ENCODE measurements at places on chromosomes 7 and 10.

DNA sequence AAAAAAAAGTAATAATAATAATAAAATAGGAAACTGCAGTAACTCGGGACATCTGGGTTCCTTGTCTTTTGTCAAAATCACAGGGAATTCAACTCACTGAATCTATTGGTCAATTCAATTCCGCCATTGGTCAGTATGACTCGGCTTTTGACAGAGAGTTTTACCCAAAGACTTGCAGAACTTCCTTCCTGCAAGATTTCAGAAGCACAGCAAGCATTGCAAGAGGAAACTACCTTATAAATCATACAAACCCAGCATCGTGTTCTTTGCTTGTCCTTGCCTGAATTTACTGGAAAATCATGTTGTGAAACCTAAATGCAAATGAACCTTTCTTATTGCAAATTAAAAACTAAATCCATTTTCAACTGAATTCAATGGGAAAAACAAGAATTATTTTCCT is 15.5 kb downstream of the KLF6 start:
- no peak for DNase-seq

- DNase-seq, result no peak
These were observed 745 bp upstream of the ORAI2 start for GRCh38 chr7:102432442-102433218.

DNA sequence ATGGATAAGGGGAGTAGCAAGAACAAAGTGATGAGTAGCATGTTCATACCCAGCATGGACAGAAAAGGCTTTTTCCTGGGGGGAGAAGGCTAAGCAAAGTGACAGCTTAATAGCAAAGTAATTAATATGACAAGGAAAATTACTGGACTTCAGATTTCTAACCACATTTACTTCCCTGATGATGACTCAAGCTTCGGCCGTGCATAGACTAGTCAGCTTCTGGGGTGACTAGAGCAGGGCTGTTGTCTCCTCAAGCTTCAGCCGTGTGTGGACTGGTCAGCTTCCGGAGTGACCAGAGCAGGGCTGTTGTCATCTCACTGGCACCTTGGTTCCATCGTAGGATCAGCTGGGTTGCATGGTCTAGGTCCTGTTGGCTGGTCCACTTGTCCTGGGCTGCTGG is 2.1 kb upstream of the ZNF117 start:
- no peak for DNase-seq

- no peak for DNase-seq
These were observed 116.5 kb downstream of the ANKRD61 start for GRCh38 chr7:6147627-6148026.

DNA sequence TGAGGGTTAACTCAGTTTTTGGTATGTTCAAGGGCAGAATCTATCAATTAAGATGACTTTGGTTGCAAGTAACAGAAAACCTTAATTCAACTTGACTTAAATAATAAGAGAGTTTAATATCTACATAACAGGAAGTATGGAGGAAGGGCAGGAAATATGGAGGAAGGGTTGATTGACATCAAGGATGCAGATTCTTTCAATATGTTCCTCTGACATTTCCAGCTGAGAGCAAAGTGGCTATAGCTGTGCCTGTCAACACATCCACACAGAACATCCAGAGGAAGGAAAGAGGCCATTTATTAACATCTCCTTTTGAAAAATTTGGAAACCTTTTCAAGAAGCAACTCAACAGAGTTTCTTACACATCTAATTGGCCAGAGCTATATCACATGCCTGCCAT is 19.4 kb upstream of the RALA start:
- DNase-seq, result no peak

DNA sequence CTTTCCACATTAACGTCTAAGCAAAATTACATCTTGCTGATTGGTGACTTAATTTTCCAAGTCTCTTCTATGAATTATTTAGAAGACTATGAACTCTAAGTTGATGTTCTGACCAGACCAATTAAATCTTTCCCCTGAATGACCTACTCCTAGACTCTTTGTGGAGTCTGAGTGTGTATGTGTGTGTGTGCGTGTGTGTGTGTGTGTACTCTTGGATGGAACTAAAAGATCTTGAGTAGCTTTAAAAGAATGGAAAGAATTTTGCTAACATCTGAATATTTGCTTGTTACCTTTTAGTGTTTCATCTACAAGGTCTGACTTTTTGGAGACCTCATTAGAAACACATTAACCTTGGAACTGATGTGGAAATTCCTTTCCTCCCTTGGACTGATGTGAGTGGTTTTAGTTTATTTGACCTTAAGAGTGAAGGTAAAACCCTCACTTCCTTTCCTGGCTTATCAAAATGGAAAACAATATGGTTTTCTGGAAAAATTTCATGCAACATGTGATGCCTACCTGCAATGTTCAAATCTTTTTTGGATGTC is 257.1 kb downstream of the GATA3 start:
- DNase-seq, result no peak

DNA sequence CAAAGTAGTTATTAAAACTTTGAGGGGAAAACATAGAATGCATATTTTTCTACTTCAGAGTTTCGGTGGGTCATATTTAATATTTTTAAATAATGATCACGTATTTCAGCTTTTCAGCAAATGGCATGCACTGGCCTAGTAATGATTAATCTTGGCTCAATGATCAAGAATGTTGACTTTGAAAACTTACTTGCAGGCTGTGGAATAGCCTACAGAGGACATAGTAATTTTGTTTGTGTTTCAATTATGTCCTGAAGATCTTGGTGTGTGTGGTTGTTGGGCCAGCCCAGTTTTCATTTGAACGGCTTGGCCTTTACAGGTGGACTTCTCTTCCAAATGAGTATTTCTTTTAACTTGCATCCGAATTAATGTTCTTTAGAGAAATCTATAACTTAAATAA is 35.1 kb downstream of the ADD3 start:
- DNase-seq, result no peak

DNA sequence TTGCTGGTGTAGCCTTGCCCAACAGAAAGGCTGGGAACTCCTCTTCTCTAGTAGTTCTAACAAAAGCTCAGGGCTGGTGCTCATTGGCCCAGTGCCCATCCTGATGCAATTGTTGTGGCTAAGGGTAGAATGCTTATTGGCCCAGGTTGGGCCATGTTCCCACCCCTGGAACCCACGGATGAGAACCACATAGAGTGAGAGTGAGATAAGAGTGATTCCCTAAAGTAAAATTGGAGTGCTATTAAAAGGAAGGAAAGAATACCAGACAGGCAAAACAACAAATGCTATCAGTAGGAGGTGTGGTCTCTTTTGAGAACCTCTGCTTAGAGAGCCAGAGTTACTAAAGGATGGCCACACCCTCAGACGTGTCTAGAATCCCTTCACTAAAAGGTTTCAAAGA is 49.2 kb downstream of the LGI1 start:
- DNase-seq, result no peak

GRCh38 chr7:28155964-28156363 is 24.6 kb downstream of the JAZF1 start:
- DNase-seq, result no peak

GRCh38 chr10:130352291-130352645 is 216.1 kb downstream of the GLRX3 start:
- DNase-seq, result no peak

GRCh38 chr7:140239653-140239935 is 62.8 kb upstream of the KDM7A start:
- no peak for DNase-seq

DNA sequence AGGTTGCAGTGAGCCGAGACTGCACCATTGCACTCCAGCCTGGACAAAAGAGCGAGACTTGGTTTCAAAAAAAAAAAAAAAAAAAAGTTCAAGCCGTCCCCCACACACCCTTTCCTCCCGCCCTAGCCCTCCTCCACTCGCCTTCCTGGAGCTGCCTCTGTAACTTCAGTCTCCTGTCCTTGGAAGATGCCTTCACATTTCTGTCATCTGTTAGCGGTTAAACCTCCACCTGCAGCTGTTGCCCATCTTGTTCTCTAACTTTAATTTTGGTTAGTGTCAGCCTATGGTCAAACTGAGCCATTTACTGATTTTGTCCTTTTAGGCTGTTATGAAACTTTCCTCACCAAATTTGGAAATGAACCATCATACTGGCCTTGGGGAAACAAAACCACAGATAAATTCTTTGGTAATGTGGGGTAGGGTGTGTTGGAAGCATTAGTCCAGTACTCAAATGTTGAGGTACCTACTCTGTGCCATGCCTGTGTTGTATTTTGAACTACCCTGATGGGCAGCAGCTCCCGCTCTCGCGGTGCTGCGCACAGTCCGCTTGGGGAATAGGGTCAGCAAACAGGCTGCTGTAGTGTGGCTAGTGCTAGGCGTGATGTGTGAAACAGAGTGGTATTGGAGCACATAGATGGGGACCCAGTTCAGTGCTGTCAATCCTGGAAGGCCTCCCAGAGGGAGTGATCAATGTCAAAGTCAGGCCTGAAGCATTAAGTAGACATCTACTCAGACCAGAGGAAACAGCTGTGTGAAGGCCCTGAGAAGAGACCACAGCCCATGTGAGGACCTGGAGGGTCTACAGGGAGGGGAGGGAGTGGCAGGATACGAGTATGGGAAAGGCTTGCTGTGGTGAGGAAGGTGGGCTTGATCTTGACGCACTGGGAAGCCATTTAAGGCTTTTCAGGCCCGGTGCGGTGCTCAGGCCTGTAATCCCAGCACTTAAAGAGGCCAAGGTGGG is 26.9 kb downstream of the SFXN4 start:
- DNase-seq, result no peak

GRCh38 chr10:121911421-121911697 is 16.5 kb downstream of the ATE1 start:
- no peak for DNase-seq

DNA sequence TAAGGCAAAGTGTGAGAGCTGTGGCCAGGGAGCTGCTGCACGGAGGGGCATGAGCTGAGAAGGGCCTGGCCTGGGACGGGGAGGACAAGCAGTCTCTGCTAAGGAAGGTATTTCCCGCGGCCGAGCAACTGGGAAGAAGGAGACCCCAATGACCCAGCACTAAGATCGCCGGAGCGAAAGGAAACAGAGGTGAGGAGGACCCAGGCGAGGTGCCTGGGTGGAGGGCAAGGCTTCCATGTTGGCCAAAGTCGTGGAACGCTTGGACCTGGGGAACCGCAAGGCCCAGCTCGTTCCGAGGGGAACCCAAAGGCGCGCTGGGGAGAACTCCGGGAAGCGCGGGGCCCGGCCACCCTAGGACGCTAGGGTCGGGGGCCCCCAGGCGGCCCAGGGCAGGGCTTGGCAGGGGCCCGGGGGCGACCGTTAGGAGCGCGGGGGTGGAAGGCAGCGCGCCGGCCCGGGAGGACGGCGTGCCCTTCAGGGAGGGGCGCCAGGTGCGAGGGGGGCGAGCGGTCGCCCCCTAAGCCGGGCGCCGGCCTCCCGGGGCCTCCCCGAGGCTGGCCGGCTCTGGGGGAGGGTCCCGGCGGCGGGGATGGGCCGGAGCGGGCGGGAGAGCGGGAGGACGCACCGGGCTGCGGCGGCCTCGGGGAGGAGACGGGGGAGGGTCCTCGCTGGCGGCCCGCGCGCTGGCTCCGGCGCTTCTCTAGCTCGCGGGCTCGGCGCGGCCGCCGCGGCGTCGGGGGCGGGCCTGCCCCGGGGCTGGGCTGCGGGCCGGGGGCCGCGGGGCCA is 545 bp downstream of the GIGYF1 start:
- DNase-seq, result no peak

GRCh38 chr10:27145937-27146336 is 8.2 kb downstream of the YME1L1 start:
- no peak for DNase-seq

- no peak for DNase-seq
These were observed 12.9 kb upstream of the CRYGN start for GRCh38 chr7:151452680-151453325.

DNA sequence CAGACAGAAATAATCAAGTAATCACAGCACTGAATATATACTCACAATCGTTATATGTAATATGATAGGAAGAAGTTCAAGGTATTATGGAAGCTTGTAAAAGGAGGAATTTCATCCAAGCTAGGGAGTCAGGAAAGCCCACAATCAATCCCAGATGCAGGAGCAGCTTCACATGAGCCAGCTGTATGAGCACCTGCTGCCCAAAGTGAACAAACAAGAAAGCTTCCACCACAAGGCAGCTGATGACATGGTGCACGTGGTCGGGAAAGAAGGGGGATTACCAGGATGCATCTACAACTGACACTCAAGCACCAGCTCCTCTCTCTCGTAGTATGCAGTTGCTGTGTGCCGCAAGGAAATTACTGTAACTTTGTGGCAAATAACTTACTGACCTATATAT is 225.2 kb downstream of the XPNPEP1 start:
- DNase-seq, result no peak

DNA sequence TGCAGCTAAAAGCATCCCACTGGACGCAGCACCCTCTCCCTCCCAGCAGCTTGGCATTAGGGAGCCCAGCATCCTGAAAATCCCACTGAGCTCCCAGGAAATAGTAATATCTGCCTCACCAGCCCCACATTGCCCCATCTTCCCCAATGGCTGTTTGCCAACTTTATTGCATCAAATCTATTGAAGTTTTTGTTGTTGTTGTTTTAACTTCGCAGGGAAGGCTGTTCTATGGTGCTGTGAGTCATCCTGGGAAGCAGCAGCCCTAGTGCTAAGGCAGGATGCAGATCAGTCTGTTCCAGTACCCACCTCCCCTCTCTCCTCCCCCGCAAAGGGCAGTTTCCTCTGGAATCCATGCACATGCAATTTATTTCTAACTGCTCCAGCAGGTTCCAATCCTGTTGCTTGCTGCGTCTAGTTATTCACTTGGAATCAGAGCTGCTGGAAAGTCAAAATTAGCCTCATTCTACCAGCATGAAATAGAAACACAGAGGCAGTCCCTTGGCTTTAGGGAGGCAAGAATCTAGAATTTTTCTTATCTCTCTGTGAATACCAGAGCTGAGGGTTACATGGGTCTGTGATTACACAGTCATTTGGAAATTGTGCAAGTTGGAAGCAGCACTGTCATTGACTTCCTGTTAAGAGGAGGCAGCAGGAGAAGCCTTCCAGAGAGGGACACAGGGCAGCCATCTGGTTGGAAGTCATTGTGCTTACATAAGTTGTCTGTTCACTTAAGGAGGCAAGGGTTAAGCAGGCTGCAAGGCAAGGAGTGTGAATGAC is 115.9 kb upstream of the CACUL1 start:
- no peak for DNase-seq

GRCh38 chr7:83852136-83852535 is 203.2 kb upstream of the SEMA3E start:
- DNase-seq, result no peak

DNA sequence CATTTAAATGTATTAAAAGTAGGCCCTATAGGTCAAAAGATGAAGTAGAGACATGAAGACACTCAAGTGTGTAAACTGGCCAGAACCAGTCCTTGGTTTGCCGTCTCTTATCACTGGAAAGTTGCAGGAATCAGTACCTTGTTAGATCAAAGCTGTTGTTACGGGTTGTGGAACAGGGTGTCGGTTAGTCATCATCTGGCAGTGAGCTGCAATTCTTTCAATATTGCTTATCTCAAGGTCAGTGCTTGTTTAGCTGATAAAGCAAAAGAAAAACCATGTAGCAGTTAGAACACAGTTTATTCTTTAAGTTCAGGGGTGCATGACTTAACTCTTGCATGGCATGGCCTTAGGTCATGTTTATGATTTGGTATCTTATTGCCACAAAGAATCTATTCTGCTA is 10.0 kb upstream of the SLC13A1 start:
- DNase-seq, result no peak

DNA sequence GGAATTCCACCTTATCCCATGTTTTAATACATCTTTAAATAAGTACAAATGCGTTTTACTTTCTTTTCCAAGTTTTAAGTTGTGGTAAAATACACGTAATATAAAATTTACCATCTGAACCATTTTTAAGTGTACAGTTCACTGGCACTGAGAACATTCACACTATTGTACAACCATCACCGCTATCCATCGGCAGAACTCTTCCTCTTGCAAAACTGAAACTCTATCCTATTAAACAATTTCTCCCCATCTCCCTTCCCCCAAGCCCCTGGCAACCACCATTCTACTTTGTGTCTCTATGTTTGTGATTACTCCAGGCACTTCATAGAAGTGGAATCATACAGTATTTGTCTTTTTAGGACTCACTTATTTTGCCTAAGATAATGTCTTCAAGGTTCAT is 33.8 kb downstream of the HIP1 start:
- no peak for DNase-seq
